Lower leg skin (tissue), 4 donors: ENCODE measurements at places on chromosomes 2 and 18. TPM values are rescaled to one million over a fixed set of nuclear protein-coding genes. Genes with fewer than 3 reads are reported as not detected.

The ERFE gene
- total RNA-seq, result not detected

The GCG gene
- total RNA-seq, result not detected

The ARHGAP28 gene
- 5.9 TPM for total RNA-seq

The RIOK3 gene
- total RNA-seq, result 87.3 TPM

The UGT1A5 gene
- not detected for total RNA-seq

The SPAST gene
- total RNA-seq, result 25.1 TPM

- DNase-seq, result peak; percentile 86
These were observed 49.9 kb downstream of the KCNIP3 start for GRCh38 chr2:95346738-95347671.

DNA sequence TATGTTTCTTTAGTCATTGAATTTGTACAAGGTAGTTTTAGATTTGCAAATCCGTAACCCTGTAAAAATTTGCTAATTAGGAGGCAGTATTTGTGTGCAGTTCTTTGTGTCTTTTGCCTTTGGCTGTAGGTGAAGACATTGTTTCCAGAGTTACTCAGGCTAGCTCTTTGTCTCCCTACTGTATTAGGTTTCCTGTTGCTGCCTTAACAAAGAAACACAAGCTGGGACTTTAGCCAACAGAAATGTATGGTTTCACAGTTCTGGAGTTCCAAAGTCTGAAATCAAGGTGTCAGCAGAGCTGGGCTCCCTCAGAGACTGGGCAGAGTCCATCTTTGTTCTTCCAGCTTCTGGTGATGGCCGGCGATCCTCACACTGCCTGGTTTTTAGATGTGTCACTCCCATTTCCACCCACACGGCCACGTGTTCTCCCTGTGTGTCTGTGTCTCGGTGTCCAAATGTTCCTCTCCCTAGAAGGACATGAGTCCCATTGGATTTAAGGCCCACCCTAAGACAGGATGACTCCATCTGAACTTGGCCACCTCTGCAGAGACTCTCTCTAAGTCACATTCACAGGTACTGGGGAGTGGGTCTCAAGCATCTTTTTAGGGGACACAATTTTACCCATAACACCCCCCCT, 309.7 kb downstream of the GALR1 start:
- DNase-seq, result no peak

GRCh38 chr2:44741507-44741906, 200.0 kb upstream of the SIX3 start:
- DNase-seq, result no peak

DNA sequence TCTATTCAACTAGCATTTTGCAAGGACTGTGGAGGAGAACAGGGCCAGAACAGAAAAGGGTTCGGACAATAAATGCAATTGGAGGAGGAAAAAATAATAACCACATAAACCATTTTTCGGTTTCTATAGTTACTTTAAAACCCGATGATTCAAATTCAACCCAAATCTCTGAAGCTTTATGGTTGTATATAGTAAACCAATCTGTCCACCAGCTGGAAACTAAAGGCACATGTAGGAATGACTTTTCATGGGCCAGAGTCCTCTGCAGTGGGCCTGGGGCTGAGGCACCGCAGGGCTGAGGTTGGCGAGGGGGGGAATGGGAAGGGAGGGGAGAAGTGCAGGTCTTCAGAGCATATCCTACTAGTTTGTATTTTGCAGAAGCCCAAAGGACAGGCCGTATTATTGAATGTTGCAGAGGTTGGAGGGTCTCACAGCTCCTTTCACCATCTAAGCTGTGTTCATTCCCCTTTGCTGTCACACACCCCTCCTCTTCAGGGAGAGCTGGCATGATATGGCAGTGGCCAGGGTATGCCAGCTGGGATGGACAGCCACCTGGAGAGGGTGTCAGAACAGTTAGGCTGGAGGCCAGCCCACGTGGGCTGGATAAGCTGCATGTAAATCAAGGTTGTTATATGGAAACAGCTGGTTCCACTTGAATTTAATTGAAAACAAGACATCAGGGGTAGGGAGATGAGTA, 267.1 kb downstream of the PRKCE start:
- DNase-seq, result no peak

GRCh38 chr18:79368681-79369080, 27.0 kb upstream of the NFATC1 start:
- no peak for DNase-seq

- no peak for DNase-seq
These were observed 36.9 kb upstream of the NCKAP5 start for GRCh38 chr2:133605011-133605765.

DNA sequence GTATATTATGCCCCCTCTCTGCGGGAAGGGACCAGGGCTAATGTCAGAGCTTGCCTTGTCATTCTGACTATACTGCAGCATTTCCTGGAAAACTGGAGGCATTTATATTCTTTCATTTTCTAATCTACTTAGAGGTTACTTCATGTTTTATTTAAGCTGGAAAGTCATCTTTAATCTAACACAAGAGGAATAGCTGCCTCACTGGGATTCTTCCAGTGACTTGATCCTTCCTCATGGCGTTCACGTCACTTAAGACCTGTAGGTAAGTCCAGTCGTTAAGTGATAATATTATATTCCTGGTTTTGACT, 727.6 kb upstream of the DDX18 start:
- DNase-seq, result no peak

- peak; percentile 85 for DNase-seq
These were observed 95.0 kb downstream of the DGKD start for GRCh38 chr2:233449081-233449901.

DNA sequence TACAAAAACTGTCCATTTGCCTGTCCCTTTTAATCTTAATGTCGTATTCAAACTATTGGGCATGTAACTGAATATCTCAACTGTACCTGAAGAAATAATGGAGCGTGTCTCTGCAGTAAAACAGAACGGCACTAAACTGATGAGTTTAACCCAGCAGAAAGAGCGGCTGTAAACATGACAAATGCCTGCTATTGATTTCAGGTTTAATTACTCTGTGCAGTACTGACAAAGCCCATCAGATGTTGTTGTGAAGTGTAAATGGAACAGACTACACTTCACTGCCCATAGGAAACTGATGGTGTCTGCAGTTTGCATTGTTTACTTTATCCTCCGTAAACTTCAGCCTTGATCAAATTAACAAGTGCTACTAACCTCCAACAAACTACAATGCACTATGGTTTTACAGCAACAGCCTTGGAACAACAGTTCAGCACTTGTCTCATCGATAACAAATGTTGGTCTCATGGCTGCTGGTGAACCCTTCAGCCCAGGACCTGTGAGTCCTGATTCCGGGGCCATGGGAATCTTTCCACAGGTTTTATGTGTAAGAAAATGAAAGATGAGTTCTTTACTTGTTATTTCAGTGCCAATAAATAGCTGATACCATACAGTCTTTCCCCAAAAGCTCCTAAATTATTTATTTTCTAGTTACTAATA, 316.5 kb downstream of the CCDC178 start:
- DNase-seq, result no peak

- no peak for DNase-seq
These were observed 23.2 kb upstream of the FAP start for GRCh38 chr2:162266460-162266760.

DNA sequence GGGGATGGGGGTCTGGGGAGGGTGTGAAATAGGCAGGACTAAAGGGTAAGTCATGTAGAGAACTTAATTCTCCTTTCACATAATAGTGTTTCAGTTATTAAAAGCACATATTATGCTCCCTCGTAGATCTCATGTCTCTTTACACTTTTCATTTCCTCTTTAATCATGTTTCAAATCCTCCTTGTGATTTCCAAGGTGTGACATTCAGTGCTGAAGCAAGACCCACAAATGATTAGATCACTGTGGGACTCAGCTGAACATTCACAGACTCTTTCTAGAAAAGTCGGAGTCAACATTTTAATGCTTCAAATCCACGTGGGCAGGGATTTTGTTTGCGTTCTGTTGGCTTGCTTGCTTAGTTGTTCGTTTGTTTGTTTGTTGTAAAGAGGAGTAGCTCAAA, 34.7 kb upstream of the CALCRL start:
- DNase-seq, result no peak

- DNase-seq, result no peak
These were observed 2.5 kb upstream of the FAP start for GRCh38 chr2:162245781-162246180.
